ENCODE measurements at places on chromosomes 6 and 20.

- peak; percentile 93 for DNase-seq
These were observed at the start of gene MAK for GRCh38 chr6:10837995-10838793. TSS of gene MAK (minus strand) at chr6:10838539. CDS start at chr6:10830648, 7,891 bp downstream.

GRCh38 chr20:52404671-52405070, 213.1 kb upstream of the ZFP64 start:
- no peak for DNase-seq

- no peak for DNase-seq
These were observed 49.8 kb upstream of the ERVFRD-1 start for GRCh38 chr6:11161031-11161956.

GRCh38 chr20:61234224-61234890, 17.7 kb upstream of the CDH4 start:
- DNase-seq = no peak

- no peak for DNase-seq
These were observed 3.4 kb upstream of the PTK6 start for GRCh38 chr20:63540417-63541186.

- no peak for DNase-seq
These were observed 94.7 kb upstream of the NXT1 start for GRCh38 chr20:23255716-23256385.

- no peak for DNase-seq
These were observed 21.4 kb upstream of the ADRM1 start for GRCh38 chr20:62281161-62281933.

GRCh38 chr6:148650941-148651505, 95.8 kb upstream of the UST start:
- no peak for DNase-seq

- no peak for DNase-seq
These were observed 74.3 kb downstream of the ERMARD start for GRCh38 chr6:169825558-169826225.

- DNase-seq = no peak
These were observed 6.0 kb downstream of the MMP24OS start for GRCh38 chr20:35271904-35272303.

GRCh38 chr20:21518292-21518991, 4.6 kb upstream of the NKX2-2 start:
- DNase-seq = no peak

DNA sequence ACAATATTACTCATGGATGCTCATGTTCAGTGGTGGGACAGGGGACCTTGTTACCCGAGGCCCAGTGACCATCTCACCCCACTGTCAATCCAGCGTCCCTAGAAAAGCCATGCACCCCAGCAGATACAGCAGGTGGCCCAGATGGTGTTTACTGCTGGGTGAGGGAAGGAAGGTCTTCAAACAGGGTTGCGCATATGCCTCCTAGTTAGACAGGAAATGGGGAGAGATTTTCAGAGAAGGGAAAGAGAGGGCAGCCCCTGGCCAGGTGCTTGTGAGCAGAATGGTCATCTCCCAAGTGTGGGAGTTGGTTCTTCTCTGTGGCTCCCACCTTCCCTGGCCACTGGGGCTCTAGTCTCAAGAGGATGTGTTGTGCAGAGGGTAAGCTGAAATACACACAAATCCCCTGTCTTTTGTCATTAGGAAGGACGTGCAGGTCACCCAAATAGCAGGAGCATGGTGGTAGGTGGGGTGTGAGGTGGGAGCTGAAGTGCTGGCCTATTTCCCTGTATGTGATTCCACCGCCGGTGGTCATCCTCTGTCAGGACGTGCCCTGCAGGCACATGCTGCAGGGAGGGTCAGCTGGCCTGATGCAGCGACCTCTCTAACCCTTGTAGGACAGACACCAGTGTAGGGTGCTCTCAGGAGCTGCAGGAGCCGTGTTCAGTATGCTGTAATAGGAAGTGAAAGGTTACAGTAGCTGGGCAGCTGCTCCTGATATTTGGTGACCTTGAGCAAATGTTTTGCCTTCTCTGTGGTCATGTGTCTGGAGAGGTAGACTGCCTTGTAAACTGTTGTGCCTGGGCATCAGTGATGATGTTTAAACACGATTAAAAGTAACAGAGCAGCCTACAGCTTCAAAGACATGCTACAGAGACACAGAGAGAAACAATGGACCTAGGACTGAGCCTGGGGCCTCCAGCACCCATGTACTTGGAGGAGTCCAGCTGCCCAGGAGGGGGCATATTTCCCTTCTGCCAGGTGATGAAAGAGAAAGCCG, 3.2 kb upstream of the CST3 start:
- no peak for DNase-seq

DNA sequence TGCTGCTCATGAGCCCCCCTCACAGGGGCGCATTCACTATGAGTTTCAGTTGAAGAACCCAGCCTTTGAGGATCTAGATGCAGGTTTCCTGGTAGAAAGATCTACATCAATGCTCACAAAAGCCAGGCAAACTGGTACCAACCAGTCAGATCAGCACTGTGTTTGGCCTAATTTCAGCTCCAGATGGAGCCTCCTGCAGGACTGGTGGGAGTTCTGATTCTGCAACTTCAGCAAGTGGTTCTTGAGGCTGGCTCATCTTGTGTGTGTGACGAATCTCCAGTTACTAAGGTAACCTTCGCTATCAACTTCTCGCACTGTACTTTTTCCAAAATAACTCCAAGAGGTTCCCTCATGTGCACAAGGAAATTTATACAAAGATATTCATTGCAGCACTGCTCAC, 118.8 kb downstream of the ZMYND8 start:
- no peak for DNase-seq

GRCh38 chr6:64736421-64736950, 970.5 kb downstream of the EYS start:
- DNase-seq = no peak

GRCh38 chr20:62475772-62476055, at the start of gene GATA5:
TSS of gene GATA5 (minus strand) at chr20:62475995. CDS start at chr20:62475521, 474 bp downstream.
- DNase-seq = no peak

DNA sequence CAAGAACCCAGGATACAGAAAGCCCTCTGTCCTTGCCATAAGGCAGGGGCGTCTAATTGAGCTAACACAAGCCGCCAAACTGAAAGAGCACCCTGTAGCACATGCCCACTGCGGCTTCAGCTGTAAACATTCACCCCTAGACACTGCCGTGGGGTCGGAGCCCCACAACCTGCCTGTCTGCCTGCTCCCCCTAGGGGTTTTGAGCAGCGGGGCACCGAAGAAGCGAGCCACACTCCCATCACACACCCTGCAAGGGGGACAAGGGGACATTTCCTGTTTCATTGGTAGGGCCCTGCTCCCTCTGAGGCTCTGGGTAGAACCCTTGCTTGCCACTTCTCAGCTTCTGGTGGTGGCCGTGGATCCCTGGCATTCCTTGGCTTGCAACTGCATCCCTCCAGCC, 45.2 kb upstream of the BCLAF1 start:
- no peak for DNase-seq

DNA sequence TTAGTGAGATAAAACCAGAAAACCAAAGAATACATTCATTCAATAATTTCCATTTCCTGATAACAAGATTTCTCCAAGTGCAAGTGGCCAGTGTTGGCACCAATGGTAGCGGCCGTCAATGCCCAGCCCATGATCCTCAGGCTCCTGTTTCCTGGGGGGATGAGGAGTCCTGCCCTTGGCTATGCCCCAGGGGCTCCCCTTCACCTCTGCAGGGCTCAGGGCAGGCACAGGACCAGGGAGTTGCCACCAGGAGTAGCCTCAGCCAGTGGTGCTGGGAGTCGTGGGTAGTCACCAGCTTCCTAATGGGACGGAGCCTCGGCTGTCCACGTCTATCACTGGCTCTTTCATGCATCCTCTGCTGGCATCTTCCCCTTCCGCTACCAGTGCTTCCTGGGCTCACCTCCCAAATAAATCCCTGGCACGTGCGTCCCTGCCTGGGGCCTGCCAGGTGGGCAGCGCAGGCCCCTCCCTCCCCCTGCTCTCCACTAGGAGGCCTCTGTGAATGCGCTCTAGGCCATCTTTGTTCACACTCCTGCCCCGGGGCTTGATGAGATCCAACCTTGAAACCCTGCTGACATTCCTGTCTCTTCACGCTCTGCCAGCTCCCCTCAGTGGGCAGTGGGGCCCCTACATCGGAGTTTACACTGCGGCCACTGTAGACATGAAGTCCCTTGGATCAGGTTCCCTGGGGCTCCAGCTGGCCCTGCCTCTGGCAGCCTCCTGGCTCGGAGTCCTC, 215.7 kb downstream of the SYNDIG1 start:
- no peak for DNase-seq

Measured in HT-29 (cell line).